ENCODE measurements at places on chromosomes 4 and X. TPM values are rescaled to one million over a fixed set of nuclear protein-coding genes. Genes with fewer than 3 reads are reported as not detected.

Gene PPBP
- 1.2 TPM for total RNA-seq

Gene FRMPD4
- 2.8 TPM for total RNA-seq

DNA sequence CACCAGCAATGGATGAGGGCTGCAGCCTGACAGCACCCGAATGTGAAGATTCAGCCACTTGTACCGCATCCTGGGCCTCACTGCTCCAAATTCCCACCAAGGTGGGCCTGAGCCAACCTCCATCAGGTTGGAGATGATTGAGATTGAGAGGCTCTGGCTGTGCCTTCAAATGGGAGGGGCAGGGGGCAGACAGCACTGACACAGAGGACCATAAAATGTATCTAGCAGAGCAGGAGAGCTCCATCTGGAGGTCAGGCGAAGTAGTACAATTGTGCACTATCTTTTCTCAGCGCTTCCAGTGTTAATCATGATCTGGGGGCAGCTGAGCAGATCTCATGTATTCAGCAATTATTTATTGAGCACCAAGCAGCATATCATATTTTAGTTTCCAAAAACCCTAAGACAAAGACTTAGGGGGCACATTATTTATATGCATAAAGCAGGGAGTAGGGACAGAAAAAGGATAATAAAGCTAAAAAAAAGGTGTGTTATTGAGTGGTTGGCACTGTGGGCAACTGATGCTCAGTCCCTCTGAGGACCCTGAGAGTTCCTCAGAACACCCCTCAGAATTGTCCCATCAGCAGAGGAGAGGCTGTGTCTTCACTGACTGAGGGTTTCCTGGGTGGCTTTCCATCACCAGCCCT lies 31.6 kb upstream of the C1QTNF7 start:
- DNase-seq, result no peak
- H3K4me3 ChIP-seq, result no peak overlapping the region
- no peak overlapping the region for H3K27ac ChIP-seq
- no peaks in the 10 kb centered on the region for H3K27me3 ChIP-seq
- peaks cover 15% of the 10 kb centered on the region for H3K4me1 ChIP-seq

Gene XK
- 11.0 TPM for total RNA-seq

Gene S100G
- total RNA-seq, result not detected

DNA sequence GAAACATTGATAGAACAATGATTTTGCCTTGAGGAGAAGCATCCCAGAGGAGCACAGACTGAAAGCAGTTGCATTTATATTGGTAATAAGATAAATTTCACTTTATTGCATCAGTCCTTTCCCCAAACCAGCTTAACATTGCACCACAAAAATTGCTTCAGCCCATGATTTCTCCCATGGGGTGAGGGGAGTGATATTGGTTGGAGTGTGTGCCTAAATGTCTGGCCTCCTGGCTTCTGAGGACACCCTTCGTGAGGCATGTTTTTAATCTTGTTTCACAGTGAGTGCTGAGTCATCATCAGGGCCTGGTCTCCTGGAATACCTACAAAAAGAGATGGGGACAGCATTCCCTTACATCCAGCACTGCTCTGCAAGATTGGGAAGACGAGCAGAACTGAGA lies 487.9 kb downstream of the C4orf33 start:
- H3K4me1 ChIP-seq, result no peaks in the 10 kb centered on the region
- no peak overlapping the region for H3K4me3 ChIP-seq
- peak; percentile 13 for DNase-seq
- no peak overlapping the region for H3K27ac ChIP-seq
- no peaks in the 10 kb centered on the region for H3K36me3 ChIP-seq

DNA sequence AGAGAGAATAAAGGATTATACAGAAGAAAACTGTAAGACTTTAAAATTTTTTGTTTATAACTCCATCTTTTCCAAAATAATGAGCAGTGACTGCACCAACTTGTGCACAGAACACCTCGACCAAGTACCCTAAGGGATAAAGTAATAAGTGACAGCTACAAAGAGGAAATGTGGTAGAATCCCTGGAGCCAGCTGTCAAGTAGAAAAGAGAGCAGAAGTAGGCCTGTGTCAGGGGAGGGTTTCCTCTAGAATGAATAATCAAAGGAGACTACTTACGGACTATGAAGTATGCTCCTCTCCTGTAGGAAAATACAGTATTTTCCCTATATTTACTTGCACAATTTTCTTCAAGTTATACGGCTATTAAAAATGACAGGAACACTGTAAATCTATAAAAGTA lies 1.2 kb downstream of the EIF1AX start:
- H3K27me3 ChIP-seq, result no peaks in the 10 kb centered on the region
- H3K36me3 ChIP-seq, result peaks cover 27% of the 10 kb centered on the region
- peak overlapping the region; percentile 88 for H3K27ac ChIP-seq
- peaks cover 30% of the 10 kb centered on the region for H3K4me1 ChIP-seq
- peak overlapping the region; percentile 81 for H3K4me3 ChIP-seq

GRCh38 chrX:97310373-97310772 lies 426.7 kb downstream of the RPA4 start:
- no peaks in the 10 kb centered on the region for H3K36me3 ChIP-seq
- H3K27me3 ChIP-seq, result no peaks in the 10 kb centered on the region
- no peak for DNase-seq
- H3K4me1 ChIP-seq, result no peaks in the 10 kb centered on the region
- no peak overlapping the region for H3K4me3 ChIP-seq

DNA sequence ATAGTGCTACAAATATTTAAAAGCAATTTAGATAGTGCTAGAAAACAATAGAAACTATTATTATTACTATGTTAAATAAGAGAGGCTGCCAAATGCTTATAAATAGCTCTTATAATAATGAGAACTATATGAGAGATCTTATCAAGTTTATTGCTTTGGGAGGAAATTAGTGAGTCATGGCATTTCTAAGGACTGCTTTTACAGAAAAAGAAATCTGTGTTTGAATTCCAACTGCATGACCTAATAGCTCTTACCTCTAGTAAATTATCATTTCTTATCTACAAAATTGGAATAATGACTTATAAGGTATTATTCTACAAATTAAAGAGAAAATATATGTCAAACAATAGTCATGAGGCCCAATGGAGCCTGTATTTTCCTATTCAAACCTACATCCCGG lies 177.2 kb downstream of the GABRG1 start:
- H3K27me3 ChIP-seq, result no peaks in the 10 kb centered on the region
- no peaks in the 10 kb centered on the region for H3K36me3 ChIP-seq
- H3K4me3 ChIP-seq, result no peak overlapping the region
- H3K27ac ChIP-seq, result no peak overlapping the region

DNA sequence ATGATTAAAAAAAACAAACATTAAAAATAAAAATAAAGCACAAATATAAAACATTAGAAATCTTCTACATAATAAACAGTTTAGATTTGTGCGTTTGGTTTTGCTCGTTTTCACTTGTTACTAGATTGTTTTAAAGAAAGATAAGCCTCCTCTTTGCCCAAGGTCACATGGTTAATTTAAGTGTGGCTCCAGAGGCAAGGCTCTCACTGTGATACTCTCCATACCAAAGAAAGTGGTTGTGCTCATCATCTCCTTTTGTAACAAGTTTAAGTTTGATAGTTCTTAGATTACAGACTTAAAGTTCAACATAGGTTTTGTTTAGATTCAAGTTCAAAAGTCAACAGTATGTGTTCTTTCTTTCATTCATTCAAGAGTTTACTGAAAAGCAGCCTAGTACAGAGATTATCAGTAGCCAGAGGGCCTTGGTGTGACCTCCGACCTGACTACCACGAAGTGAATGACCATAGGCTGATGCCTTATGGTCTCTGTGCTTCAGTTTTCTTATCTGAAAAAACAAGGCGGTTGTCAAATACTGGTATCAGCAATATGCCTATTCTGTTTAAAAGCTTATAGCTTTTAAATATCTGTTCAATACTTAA lies 133.2 kb downstream of the ZAR1 start:
- DNase-seq, result no peak
- H3K4me3 ChIP-seq, result no peak overlapping the region
- no peaks in the 10 kb centered on the region for H3K27me3 ChIP-seq
- no peak overlapping the region for H3K27ac ChIP-seq
- H3K4me1 ChIP-seq, result peaks cover 51% of the 10 kb centered on the region
- peaks cover 21% of the 10 kb centered on the region for H3K36me3 ChIP-seq

DNA sequence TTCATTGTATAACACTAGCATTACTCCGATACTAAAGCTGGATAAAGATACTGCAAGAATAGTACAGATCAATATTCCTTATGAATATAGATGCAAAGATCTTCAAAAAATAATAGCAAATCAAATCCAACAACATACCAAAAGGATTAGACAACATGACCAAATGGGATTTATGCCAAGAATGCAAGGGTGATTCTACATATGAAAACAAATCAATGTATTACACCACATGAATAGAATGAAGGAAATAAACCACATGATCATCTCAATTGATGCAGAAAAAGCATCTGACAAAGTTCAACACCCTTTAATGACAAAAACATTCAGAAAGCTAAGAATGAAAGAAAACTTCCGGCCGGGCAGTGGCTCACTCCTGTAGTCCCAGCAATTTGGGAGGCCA lies 42.8 kb downstream of the CUL4B start:
- DNase-seq, result no peak
- no peaks in the 10 kb centered on the region for H3K27me3 ChIP-seq
- H3K27ac ChIP-seq, result no peak overlapping the region
- H3K36me3 ChIP-seq, result no peaks in the 10 kb centered on the region
- no peaks in the 10 kb centered on the region for H3K4me1 ChIP-seq
- H3K4me3 ChIP-seq, result no peak overlapping the region

GRCh38 chrX:20313899-20314298 lies 47.2 kb upstream of the RPS6KA3 start:
- DNase-seq, result no peak
- H3K36me3 ChIP-seq, result no peaks in the 10 kb centered on the region
- no peaks in the 10 kb centered on the region for H3K27me3 ChIP-seq
- no peak overlapping the region for H3K4me3 ChIP-seq

Gene EVC
- 5.1 TPM for total RNA-seq

DNA sequence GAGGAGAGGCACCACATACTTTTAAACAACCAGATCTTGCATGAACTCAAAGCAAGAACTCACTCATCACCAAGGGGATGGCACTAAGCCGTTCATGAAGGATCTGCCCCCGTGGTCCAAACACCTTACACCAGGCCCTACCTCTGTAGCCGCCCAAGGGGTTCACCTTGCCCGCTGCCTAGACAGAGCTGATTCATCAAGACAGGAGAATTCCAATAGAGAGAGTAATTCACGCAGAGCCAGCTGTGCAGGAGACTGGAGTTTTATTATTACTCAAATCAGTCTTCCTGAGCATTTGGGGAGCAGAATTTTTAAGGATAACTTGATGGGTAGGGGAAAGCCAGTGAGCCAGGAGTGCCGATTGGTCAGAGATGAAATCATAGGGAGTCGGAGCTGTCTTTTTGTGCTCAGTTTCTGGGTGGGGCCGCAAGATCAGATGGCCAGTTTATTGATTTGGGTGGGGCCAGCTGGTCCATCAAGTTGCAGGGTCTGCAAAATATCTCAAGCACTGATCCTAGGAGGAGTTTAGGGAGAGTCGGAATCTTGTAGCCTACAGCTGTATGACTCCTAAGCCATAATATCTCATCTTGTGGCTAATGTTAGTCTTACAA lies 364.7 kb downstream of the PCDH7 start:
- no peak overlapping the region for H3K4me3 ChIP-seq
- H3K27me3 ChIP-seq, result no peaks in the 10 kb centered on the region
- DNase-seq, result no peak
- no peaks in the 10 kb centered on the region for H3K36me3 ChIP-seq
- peaks cover 18% of the 10 kb centered on the region for H3K4me1 ChIP-seq

Gene ZAR1
- not detected for total RNA-seq

Gene USP26
- not detected for total RNA-seq

DNA sequence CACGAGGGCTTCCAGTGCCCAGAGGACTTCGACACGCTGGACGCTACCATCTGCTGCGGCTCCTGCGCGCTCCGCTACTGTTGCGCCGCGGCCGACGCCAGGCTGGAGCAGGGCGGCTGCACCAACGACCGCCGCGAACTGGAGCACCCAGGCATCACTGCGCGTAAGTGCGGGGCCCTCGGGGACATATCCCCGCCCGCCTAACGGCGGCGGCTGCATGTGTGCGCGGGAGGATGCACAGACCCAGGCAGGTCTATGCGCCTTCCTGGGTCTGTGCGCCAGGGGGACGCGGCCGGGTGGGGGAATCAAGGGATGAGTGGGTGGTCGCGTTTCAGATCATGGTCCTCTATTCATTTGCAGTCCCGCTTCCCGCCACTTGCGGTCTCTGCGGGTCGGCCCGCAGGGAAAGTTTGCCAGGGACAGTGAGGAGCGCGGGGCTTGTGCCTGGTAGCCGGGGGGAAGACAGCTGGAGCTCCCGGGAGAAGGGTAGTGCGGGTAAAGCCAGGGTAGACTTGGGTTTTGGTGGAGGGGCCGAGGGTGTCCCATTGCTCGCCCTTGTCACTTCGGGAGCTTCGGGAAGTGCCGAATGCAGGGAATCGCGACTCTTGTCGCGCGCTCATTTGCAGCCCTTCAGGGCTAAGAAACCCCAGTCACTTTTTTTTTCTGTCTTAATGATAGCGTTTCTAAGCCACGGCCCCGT lies 1.0 kb downstream of the SHISA3 start:
- peaks cover 46% of the 10 kb centered on the region for H3K27me3 ChIP-seq
- peak overlapping the region; percentile 75 for H3K27ac ChIP-seq
- peak overlapping the region; percentile 80 for H3K4me3 ChIP-seq

Gene SMIM10L2A
- total RNA-seq, result 0.82 TPM

- no peaks in the 10 kb centered on the region for H3K27me3 ChIP-seq
- H3K36me3 ChIP-seq, result peaks cover 49% of the 10 kb centered on the region
- H3K4me1 ChIP-seq, result peaks cover 10% of the 10 kb centered on the region
- no peak overlapping the region for H3K27ac ChIP-seq
- H3K4me3 ChIP-seq, result no peak overlapping the region
These were observed 15.2 kb downstream of the HSD17B11 start for GRCh38 chr4:87375719-87376291.

- H3K36me3 ChIP-seq, result no peaks in the 10 kb centered on the region
- no peaks in the 10 kb centered on the region for H3K27me3 ChIP-seq
- no peak overlapping the region for H3K4me3 ChIP-seq
These were observed 244.8 kb upstream of the NEIL3 start for GRCh38 chr4:177064729-177065394.

Gene TLR1
- total RNA-seq, result 3.5 TPM

Gene PDHA1
- 1,069 TPM for total RNA-seq

Gene HSFX1
- 3.0 TPM for total RNA-seq

GRCh38 chr4:128633067-128633466 lies 176.4 kb upstream of the JADE1 start:
- no peak overlapping the region for H3K4me3 ChIP-seq
- no peak for DNase-seq
- no peaks in the 10 kb centered on the region for H3K36me3 ChIP-seq
- H3K27me3 ChIP-seq, result no peaks in the 10 kb centered on the region
- no peak overlapping the region for H3K27ac ChIP-seq

Gene HSFX4
- not detected for total RNA-seq

- H3K4me1 ChIP-seq, result peaks cover 13% of the 10 kb centered on the region
- no peak for DNase-seq
- no peak overlapping the region for H3K4me3 ChIP-seq
- no peak overlapping the region for H3K27ac ChIP-seq
These were observed 4.8 kb upstream of the CXCL1 start for GRCh38 chr4:73864365-73864764.
